ENCODE measurements at places on chromosomes 1 and 21.

DNA sequence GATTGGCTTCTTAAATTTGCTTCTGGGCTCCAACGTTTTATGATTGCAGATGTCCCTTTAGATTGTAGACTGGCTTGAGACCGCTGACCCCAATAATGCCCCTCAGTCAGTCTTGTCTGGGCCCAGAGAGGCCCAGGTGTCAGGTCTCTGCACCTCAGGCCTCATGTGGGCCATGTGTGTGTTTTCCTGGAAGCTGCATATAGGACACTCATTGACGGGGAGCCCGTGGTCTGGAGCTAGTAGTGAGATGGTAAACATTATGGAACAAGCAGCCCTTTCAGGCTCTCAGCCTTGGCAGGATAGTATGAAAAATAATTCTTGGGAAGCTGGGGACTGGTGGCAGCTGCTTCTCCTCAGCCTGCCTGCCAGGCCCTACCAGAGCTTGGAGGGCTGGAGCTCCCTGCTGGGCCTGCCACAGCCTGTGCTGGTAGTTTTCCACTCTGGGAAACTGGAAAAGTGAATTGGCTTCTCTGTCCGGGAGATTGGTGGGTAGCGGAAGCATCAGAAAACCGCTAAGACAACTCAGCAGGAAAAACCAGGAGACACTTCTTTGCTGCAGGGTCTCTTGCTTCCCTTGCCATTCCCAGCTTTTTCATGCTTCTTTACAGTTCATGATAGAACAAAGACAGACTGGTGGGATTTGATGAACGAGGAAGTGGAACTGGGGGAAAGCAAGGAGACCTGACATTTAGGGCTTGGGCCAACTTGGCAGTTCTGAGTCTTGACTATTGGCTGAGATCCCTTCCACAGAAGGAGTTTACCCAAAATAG lies 57.8 kb upstream of the HSD17B7 start:
- no peak for DNase-seq

DNA sequence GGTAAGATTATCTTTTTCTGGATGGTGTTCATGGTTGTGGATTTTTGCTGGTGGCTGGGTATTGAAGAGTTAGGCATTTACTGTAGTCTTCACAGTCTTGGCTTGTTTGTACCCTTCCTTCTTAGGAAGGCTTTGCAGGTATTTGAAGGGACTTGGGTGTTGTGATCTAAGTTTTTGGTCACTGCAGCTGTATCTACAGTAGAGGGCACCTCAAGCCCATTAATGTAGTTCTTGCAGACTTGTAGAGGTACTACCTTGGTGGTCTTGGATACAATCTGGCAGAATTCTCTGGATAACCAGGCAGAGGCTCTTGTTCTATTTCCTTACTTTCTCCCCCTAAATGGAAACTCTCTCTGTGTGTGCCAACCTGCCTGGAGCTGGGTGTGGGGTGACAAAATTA lies 155.8 kb upstream of the BRINP3 start:
- no peak for DNase-seq

DNA sequence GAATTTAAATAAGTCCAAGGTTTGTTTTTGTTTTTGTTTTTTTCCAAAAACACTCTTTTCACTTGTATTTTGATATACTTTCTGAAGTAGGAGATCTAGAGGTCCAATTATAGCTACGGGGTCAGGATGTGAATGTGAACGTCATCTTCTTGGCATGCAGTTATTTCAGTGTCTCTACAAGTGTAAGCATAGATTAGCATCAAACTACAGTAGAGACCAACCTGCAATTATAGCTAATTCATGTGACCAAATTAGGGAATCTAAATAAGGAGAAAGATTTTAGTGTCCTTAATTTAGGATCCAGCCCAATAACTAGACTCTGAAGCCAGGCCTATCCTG lies 107.3 kb upstream of the PALMD start:
- no peak for DNase-seq

- no peak for DNase-seq
These were observed 7.8 kb downstream of the KCNJ15 start for GRCh38 chr21:38264571-38264970.

DNA sequence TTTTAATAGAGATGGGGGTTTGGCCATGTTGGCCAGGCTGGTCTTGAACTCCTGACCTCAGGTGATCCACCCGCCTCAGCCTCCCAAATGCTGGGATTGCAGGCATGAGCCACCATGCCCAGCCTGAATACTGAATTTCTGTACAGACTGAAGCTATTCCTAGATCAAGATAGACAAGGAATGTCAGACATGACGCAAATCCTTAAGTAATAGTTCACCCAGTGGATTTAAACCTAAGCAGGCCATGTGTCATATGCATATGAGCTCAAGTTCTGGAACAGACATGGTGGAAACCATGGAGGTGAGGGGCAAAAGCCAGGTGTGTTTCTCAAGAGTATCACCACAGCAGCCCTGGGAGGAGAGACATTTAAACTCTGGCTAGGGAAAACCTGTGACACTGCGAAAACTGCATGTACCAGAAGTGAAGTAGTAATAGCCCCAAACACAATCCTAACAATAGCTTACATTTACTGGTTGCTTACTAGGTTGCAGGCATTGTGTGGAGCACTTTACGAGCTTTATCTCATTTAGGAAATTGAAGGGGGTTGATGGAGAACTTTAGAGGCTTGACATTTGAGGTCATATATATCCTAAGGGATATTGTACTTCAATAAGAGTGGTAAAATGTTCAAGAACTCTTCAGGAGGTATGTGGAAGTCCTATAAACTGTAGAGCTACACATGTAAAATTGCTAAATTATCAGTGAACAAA lies 31.7 kb upstream of the MAN1A2 start:
- no peak for DNase-seq

- no peak for DNase-seq
These were observed 44.5 kb downstream of the AJAP1 start for GRCh38 chr1:4698911-4699310.

DNA sequence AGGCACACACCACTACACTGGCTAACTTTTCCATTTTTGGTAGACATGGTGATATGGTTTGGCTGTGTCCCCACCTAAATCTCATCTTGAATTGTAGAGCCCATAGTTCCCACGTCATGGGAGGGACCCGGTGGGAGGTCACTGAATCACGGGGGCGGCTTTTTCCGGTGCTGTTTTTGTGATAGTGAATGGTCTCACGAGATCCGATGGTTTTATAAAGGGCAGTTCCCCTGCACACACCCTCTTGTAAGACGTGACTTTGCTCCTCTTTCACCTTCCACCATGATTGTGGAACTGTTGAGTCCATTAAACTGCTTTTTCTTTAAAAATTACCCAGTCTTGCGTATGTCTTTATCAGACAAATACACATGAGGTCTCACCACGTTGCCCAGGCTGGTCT lies 1.3 kb upstream of the FTCD start:
- no peak for DNase-seq

DNA sequence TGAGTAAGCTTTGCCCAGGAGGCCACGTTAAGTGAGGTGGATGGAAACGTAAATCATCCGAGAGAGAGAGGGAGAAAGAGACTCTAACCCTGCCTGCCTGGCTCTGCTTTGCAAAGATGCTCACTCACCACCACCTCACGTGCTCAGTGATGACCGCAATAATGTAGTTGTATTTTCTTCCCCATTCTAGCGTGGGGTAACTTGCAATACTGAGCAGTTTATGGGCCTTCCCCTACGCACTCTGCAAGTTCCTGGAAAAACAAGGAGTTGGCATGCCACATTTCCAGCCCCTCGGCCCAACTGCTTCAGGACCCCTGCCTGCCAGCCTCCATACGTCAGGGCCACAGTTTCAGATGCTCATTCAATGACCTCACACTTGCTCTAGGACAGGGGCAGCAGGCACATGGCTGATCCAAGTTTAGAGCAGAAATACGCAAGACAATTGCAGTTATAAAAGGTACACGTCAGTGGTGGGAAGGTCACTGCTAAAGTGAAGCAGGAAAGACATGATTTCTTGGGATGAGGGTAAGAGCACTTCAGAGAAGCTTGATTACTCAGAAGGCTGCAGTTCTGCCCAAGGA lies 112.5 kb upstream of the RAB4A start:
- no peak for DNase-seq

DNA sequence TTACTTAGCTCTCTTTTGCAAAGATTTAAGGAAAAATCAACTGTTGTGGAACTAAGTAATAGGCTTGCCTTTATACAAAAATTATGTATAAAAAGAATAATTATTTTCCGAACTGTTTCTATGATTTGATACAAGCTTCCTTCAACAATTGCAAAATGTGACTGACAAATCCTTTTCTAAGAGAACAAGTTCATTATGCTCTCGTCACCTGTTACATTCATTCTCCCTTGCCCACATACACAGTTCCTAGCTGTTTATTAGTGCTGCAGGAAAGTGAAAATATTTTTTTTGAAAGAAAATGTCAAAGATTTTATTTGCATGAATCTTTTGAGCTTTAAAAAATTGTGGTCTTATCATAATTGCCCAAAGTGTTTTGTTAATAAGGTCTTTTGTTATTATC lies 466.2 kb downstream of the USP25 start:
- DNase-seq = no peak

DNA sequence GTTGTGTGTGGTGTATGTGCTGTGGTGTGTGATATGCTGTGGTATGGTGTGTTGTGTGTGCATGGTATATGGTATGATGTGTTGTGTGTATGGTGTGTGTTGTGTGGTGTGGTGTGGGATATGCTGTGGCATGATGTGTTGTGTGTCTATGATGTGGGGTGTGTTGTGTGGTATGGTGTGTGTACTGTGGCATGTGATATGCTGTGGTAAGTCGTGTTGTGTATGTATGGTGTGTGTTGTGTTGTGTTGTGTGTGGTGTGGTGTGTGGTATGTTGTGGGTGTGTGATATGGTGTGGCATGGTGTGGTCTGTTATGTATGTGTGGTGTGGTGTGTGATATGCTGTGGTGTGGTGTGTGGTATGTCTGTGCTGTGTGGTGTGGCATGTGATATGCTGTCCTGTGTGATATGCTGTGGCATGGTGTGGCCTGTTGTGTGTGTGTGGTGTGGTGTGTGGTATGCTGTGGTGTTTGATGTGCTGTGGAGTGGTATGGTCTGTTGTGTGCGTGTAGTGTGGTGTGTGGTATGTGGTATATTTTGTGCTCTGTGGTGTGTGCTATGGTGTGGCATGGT lies 318.0 kb downstream of the PTPRU start:
- no peak for DNase-seq

DNA sequence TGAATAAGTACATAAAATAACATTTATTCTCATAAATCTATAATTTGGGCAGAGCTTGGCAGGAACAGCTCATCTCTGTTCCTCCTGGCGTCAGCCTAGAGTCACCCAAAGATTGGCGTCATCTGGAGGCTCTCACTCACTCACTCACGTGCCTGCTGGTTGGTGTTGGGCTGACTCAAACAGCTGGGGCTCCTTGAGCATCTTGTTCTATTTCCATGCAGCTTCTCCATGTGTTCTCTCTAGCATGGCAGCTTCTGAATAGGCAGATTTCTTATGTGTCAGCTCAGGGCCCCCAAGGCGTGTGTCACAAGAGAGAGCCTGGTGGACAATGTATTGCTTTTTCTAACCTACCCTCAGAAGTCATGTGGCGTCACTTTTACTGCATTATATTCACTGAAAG lies 70.6 kb upstream of the RAB3GAP2 start:
- no peak for DNase-seq

DNA sequence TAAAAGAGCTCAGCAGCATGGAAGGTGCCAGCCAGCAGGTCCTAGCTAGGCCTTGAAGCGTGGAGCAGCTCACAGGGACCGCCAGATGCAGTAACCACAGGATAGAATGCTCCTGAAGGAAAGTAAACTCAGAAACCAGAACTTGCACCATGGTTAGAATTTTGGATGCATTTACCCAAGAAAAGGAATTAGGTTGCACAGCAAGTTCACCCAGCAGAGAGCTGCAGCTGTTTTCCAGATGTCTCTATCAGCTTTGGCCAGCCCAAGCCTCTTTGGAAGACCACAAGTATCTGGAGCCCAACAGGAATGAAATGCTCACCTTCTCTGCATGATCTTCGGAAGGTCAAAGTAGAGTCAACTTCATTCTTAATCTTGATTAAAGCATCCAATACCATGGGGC lies 21.0 kb upstream of the ATP13A2 start:
- no peak for DNase-seq

DNA sequence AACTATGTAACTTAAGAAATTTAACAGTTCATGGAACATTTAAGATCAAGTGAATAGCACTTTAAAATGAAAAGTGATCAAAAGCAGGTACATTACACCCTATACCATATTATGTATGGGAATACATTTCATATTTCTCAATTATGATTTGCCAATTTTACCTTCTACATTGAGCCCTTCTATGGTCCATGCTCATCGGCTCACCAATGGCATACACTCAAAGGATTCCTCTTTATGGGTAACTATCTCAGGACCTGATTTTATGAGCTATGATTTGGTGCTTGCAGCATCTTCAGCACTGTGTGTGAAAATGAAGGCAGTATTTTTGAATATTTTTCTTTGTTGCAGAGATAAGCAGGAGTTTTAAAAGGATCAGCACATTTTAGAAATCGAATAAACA lies 33.5 kb downstream of the FUBP1 start:
- DNase-seq = no peak

DNA sequence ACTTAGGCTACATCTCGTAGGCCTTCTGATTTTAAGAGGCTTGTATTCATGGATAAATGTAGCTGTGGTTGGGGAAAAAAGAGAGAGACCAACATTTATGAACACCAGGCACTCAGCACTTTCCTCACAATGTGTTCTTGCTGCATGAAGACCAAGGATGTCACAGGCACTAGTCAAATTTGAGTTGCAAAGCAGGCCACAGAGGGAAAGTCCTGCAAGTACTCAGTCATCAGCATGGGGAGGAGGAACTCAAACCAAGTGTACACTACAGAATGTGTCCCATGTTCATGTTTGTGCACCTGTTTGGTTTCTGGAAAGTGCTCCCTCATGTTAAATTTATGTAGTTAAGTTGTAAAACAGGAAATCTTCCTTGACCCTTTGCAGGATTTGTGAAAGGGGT lies 8.7 kb upstream of the MAP3K7CL start:
- DNase-seq = no peak

DNA sequence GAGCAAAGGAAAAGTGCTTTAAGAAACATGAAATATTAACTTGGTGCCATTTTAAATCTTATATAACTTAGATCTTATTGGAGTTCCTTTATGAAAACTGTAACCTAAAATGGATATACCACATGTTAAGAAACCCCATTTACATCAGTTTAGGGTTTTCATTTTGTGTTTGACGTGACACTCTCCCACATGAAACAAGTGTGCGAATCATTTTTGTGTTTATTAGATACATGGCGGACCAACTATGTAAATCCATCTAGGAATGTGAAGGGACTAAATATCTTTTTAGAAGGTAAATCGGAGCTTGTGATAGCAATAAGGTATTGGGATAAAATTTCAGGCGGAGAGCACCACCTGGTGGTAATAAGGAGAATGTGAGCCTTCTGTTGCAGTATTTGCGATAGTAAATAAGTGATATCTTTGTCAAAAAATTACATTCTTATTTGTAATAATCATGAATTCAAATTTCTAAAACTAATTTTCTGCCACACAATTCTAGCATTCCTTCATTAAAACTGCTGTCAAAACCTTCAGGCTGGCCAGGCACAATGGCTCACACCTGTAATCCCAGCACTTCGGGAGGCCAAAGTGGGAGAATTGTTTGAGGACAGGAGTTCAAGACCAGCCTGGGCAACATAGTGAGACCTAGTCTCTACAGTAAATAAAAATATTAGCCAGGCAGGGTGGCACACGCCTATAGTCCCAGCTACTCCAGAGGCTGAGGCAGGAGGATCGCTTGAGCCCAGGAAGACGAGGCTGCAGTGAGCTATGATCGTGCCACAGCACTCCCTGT lies 31.3 kb downstream of the SMAP2 start:
- no peak for DNase-seq

All from activated T-helper 1 cell treated with anti-CD3 and anti-CD28 coated beads, Interleukin-2, amount 50 U/mL, for 16 hours (primary cell).